ENCODE measurements at places on chromosomes 6 and 20. TPM values are rescaled to one million over a fixed set of nuclear protein-coding genes. Genes with fewer than 3 reads are reported as not detected.

The PGC gene
- total RNA-seq = not detected

The TCP11 gene
- total RNA-seq = not detected

The GINS1 gene
- 1.7 TPM for total RNA-seq

The C6orf118 gene
- not detected for total RNA-seq

- peaks cover 7% of the 10 kb centered on the region for H3K36me3 ChIP-seq
- no peak overlapping the region for H3K4me3 ChIP-seq
- DNase-seq = peak; percentile 35
- H3K27ac ChIP-seq = no peak overlapping the region
- H3K27me3 ChIP-seq = no peaks in the 10 kb centered on the region
These were observed 134.4 kb downstream of the ARHGAP18 start for GRCh38 chr6:129575378-129576118.

GRCh38 chr6:169499848-169500247 is 202.0 kb downstream of the WDR27 start:
- no peak overlapping the region for H3K4me3 ChIP-seq
- no peaks in the 10 kb centered on the region for H3K36me3 ChIP-seq
- H3K27ac ChIP-seq = no peak overlapping the region
- peaks cover 6% of the 10 kb centered on the region for H3K4me1 ChIP-seq
- DNase-seq = no peak
- H3K27me3 ChIP-seq = no peaks in the 10 kb centered on the region

- no peaks in the 10 kb centered on the region for H3K27me3 ChIP-seq
- DNase-seq = no peak
- no peak overlapping the region for H3K4me3 ChIP-seq
These were observed 59.7 kb upstream of the SAMD3 start for GRCh38 chr6:130282234-130282995.

DNA sequence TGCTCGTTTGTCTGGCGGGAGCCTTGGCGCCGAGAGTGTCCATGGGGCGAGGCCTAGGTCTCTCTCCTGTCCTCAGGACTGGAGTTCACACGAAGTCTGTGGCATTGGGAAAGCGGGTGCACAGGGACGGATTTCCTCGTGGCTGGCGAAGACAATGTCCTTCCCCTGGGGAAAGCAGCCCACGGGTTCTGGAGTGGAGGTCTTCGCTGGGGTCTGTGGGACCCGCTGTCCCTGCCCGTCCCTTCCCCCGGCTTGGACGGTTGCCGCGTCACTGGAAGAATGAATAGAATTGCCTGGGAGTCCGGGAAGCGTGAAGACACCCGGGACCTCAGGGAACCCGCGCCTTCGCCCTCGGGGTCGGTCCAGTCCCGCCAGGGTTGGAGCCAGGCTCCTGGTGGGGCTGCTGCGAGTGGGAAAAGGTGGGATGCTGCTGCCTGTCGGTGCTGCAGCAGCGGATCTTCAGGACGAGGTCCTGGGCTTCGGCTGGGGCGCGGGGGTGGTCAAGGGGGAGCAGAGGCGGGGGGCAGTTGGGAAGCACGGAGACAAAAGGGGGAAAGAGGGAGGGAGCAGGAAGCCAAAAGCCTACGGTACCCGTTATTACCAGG is 441.8 kb upstream of the DEFB115 start:
- no peak overlapping the region for H3K27ac ChIP-seq
- H3K27me3 ChIP-seq = no peaks in the 10 kb centered on the region
- H3K4me3 ChIP-seq = no peak overlapping the region
- no peaks in the 10 kb centered on the region for H3K4me1 ChIP-seq

Data from adrenal gland (tissue), 19 donors.